NCI-H2171 (cell line): ENCODE measurements at places on chromosomes 11 and 22.

- DNase-seq = no peak
Measured at GRCh38 chr11:131025421-131026125, 109.3 kb upstream of the SNX19 start.

- no peak for DNase-seq
Measured at GRCh38 chr22:48098243-48098920, 1335.9 kb downstream of the TBC1D22A start.

GRCh38 chr22:20573176-20573832 is 65.9 kb downstream of the MED15 start:
- no peak for DNase-seq

- no peak for DNase-seq
Measured at GRCh38 chr22:45526768-45527360, 24.2 kb downstream of the FBLN1 start.

GRCh38 chr11:72624496-72625201 is 49.6 kb downstream of the PDE2A start:
- DNase-seq = no peak

DNA sequence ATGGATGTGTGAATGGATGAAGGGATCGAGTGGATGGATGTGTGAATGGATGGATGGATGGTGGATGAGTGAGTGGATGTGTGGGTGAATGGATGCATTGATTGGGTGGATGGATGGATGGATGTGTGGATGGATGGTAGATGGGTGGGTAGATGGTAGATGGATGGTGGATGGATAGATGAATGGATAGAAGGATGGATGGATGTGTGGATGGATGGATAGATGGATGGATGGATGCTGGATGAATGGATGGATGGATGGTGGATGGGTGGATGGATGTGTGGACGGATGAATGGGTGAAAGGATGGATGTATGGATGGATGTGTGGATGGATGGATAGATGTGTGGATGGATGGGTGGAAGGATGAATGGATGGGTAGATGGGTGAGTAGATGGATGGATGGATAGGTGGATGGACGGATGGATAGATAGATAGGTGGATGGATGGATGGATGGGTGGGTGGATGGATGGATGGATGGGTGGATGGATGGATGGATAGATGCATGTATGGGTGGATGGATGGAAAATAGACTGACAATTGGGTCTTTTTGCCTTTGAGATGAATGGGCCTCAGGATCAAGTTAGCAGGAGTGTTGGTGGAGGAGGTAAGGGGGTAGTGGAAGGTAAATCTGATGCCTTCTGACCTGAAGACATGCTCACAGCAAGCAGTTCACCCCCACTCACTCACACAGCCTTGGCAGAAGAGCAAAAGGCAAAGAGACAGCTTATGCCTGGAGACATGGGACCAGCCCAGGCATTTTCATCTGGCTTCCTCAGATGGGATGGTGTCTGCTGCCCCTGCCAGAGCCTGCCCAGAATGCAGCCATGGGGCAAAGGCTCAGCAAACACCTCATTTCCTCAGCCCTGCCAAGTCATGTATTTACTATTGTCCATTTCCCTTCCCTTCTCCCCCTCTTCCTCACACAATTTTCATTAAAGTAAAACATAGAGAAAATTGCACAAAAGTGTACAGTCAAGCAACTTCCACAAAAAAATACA is 8.0 kb upstream of the FADD start:
- DNase-seq = no peak

DNA sequence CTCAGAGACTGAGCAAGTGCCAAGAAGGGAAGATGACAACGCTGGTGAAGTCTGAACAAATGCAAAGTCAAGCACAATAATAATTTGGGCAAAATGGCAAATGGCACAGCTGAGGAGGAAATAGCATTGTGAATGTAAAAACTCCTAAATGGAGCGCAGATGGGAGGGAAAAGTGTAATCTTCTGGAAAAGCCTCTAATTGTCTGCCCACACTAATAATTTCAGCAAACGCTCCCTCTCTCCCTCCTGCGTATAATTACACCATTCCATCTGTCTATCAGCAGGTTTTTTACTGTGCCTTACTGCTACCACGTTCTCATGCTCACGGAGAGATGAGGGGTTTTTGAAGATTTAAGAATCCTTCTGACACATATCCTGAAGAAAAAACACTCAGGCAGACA is 302.6 kb downstream of the KIRREL3 start:
- peak; percentile 15 for DNase-seq

GRCh38 chr11:102240502-102240901 is 76.8 kb upstream of the BIRC3 start:
- no peak for DNase-seq
